Activated CD4-positive, alpha-beta T cell treated with anti-CD3 and anti-CD28 coated beads, Interleukin-2, amount 10 ng/mL, durations not matched to agents 7 days and 5 days (primary cell): ENCODE measurements at places on chromosomes 6 and 20.

- peaks cover 4% of the 10 kb centered on the region for H3K27me3 ChIP-seq
- no peak for DNase-seq
- no peak overlapping the region for H3K27ac ChIP-seq
Observed at GRCh38 chr20:18879262-18879661, 65.7 kb downstream of the SCP2D1 start.

DNA sequence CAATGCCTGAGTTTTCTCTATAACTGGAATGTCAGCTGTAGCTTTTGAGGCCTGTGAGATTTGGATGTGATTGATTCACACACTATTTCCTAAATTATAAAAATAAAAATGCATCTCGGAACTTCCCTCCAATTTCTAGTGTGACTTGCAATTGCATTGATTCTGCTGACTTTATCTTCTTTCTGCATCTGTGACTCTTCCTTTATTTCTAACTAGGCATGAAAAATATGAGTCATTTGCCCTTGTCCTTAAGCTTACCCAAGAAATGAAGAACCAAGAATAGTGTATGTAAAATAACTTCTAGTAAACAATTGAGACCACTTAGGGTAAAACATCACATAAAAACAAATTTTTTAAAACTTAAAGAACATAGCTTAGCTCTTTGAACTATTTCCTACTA is 12.9 kb downstream of the OR2J2 start:
- no peaks in the 10 kb centered on the region for H3K4me1 ChIP-seq
- H3K27me3 ChIP-seq = peaks cover 5% of the 10 kb centered on the region
- no peak for DNase-seq
- no peak overlapping the region for H3K4me3 ChIP-seq

DNA sequence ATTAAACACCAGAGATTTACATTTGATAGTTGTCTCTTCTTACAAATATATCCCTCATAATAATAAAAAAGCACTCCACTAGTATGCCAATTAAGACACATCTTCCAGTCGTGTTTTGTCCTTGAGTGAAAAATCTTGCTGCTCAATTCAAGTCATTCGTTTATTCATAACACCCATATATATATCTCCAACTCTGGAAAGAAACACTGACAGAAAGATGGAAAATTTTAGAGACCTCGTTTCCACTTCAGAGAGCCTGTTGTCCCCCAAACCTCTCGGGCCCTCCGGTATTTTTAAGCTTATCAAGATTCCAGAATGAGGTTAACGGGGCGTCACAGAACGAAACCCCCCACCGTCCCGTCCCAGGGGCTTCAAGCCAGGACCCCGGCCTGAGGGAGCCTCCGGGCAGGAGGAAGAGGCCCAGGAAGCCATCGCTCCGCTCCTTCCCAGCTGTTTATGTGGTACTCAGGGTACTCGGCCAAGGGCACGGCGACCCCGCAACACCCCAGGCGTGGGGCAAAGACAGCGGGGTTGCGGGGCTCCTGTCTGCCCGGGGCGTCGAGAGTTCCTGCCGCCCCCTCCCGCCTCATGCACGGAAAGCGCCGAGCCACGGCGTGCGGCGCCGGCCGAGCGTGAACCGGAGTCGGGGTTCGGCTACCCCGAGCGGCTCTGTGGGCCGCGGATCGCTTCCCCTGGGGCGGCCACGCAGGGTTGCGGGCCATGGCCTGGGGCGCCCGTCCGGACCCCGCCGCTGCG is 623 bp upstream of the SNX9 start:
- peak overlapping the region; percentile 48 for H3K27ac ChIP-seq
- peak overlapping the region; percentile 64 for H3K4me3 ChIP-seq
- peaks cover 44% of the 10 kb centered on the region for H3K27me3 ChIP-seq
- H3K36me3 ChIP-seq = peaks cover 7% of the 10 kb centered on the region
- DNase-seq = no peak

- H3K36me3 ChIP-seq = no peaks in the 10 kb centered on the region
- H3K4me3 ChIP-seq = no peak overlapping the region
- no peak overlapping the region for H3K27ac ChIP-seq
- no peak for DNase-seq
- peaks cover 1% of the 10 kb centered on the region for H3K27me3 ChIP-seq
- H3K4me1 ChIP-seq = peaks cover 14% of the 10 kb centered on the region
Observed at GRCh38 chr6:12185081-12185673, 105.0 kb upstream of the EDN1 start.

GRCh38 chr6:13181393-13181792 is 146.9 kb downstream of the TBC1D7 start:
- no peak for DNase-seq
- no peaks in the 10 kb centered on the region for H3K36me3 ChIP-seq
- H3K27ac ChIP-seq = no peak overlapping the region
- no peak overlapping the region for H3K4me3 ChIP-seq
- H3K27me3 ChIP-seq = peaks cover 6% of the 10 kb centered on the region

- H3K4me3 ChIP-seq = peak overlapping the region; percentile 31
- H3K27me3 ChIP-seq = peaks cover 11% of the 10 kb centered on the region
- H3K4me1 ChIP-seq = peaks cover 41% of the 10 kb centered on the region
- peaks cover 16% of the 10 kb centered on the region for H3K36me3 ChIP-seq
- H3K27ac ChIP-seq = peak overlapping the region; percentile 41
- DNase-seq = no peak
Observed at GRCh38 chr6:29924731-29925130, 17.6 kb upstream of the HLA-A start.

GRCh38 chr20:22821081-22821727 is 213.9 kb upstream of the SSTR4 start:
- no peak for DNase-seq
- no peaks in the 10 kb centered on the region for H3K27me3 ChIP-seq
- no peak overlapping the region for H3K4me3 ChIP-seq
- no peaks in the 10 kb centered on the region for H3K36me3 ChIP-seq
- H3K27ac ChIP-seq = no peak overlapping the region

DNA sequence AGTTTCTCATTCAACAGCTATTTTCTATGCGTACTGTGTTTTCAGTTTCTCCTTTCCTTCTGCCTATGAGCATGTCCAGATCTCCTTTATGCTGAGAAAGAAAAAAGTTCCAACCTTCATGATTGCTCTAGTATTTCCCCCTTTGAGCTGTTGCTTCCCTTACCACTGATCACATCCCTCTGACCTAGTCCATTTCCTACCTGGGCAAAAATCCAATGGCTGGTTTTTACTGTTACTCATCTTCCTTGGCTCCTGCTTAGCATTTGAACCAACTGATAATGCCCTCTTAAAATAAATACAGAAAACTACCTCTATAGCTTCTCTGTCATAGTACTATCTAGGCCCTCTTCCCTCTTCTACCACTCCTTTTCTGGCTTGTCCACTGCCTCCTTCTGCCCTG is 6.0 kb downstream of the RFX6 start:
- no peak overlapping the region for H3K4me3 ChIP-seq
- H3K4me1 ChIP-seq = no peaks in the 10 kb centered on the region
- no peak for DNase-seq

DNA sequence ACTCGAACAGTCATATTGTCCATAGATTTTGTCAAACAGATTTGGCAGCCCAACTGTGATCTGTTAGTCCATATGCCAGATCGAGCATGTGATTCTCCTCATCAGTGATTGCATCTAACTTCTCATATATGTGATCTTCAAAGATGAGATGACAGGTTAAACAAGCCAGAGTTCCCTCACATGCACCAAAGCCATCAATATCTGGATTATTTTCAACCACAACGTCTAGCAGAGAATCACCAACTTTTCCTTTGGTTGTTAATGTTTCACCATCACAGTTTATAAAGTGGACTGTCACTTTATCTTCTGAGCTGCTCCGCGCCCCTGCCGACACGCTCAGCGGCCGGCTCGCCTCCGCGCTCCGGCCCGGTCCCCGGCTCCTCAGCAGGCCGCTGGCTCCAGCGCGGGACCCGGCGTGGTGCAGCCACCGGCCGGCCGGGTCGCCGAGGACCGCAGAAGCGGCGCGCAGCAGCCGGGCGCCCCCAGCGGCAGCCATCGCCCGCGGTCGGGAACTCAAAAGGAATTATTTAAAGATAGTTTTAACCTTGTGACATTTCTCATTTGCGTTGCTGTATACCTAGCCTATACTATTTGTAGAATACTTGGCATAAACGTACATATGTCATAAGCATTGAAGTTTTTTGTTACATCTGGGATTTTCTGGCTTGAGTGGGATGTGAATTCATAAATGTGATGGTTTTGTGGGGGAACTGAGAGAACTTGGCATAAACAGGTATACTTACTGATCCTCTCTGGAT is 40.1 kb upstream of the DYNLRB1 start:
- peaks cover 15% of the 10 kb centered on the region for H3K4me1 ChIP-seq
- peak; percentile 14 for DNase-seq
- H3K27ac ChIP-seq = no peak overlapping the region
- no peaks in the 10 kb centered on the region for H3K27me3 ChIP-seq

- H3K4me3 ChIP-seq = no peak overlapping the region
- H3K4me1 ChIP-seq = peaks cover 8% of the 10 kb centered on the region
- peaks cover 59% of the 10 kb centered on the region for H3K27me3 ChIP-seq
Observed at GRCh38 chr20:18052856-18053255, 4.9 kb downstream of the OVOL2 start.

- H3K4me1 ChIP-seq = peaks cover 23% of the 10 kb centered on the region
- no peak overlapping the region for H3K27ac ChIP-seq
- no peak overlapping the region for H3K4me3 ChIP-seq
- no peaks in the 10 kb centered on the region for H3K36me3 ChIP-seq
- DNase-seq = no peak
Observed at GRCh38 chr6:22057962-22058361, 238.9 kb downstream of the PRL start.

- H3K4me3 ChIP-seq = no peak overlapping the region
- no peaks in the 10 kb centered on the region for H3K27me3 ChIP-seq
- DNase-seq = no peak
Observed at GRCh38 chr6:106626485-106626884, 2.8 kb downstream of the RTN4IP1 start.

GRCh38 chr6:157539421-157539822 is 158.4 kb downstream of the ZDHHC14 start:
- peaks cover 27% of the 10 kb centered on the region for H3K36me3 ChIP-seq
- H3K4me3 ChIP-seq = no peak overlapping the region
- H3K4me1 ChIP-seq = peaks cover 50% of the 10 kb centered on the region
- DNase-seq = no peak

GRCh38 chr6:35746516-35746915 is 9.7 kb downstream of the ARMC12 start:
- H3K27me3 ChIP-seq = peaks cover 3% of the 10 kb centered on the region
- H3K36me3 ChIP-seq = no peaks in the 10 kb centered on the region
- no peaks in the 10 kb centered on the region for H3K4me1 ChIP-seq
- no peak overlapping the region for H3K4me3 ChIP-seq
- no peak overlapping the region for H3K27ac ChIP-seq

GRCh38 chr6:2529211-2529719 is 221.5 kb downstream of the MYLK4 start:
- no peak overlapping the region for H3K27ac ChIP-seq
- no peak overlapping the region for H3K4me3 ChIP-seq
- no peaks in the 10 kb centered on the region for H3K4me1 ChIP-seq

GRCh38 chr20:50301165-50301564 is 110.5 kb downstream of the CEBPB start:
- peaks cover 18% of the 10 kb centered on the region for H3K27me3 ChIP-seq
- peaks cover 41% of the 10 kb centered on the region for H3K4me1 ChIP-seq
- H3K4me3 ChIP-seq = no peak overlapping the region

DNA sequence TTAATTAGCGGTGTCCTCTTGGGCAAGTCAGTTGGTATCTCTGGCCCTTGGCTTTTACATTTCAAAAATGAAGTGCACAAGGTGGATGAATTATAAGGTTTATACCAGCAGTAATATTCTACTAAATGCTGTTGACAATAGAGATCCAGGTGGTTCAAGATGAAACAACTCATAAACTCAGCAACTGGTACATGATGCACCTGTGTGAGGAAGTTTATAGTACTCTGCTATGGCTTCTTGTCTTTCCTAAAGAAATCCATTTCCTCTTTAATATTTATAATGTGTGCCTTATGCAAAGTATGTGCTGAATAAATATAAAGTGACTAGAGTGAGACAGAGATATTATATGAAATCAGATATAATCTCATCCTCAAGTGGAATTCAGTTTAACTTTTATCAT is 48.5 kb downstream of the ADGRG6 start:
- no peak overlapping the region for H3K4me3 ChIP-seq
- H3K27me3 ChIP-seq = no peaks in the 10 kb centered on the region

DNA sequence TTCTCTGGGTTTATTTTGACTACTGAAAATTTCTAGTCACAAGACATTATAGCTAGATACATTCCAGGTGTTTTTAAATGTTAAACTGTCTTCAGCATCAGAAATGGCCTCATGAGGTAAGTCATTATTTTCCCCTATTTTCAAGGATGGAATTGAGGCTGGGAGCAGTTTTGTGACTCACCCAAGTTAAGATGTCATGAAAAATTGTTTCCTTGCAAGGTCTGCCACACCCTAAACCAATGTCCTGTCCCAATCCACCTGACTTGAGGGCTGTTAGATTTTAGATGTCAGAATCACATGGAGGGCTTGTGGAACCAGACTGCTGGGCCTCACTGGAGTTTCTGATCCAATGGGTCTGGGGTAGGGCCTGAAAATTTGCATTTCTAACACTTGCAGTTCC is 16.9 kb downstream of the SLC22A3 start:
- H3K4me3 ChIP-seq = no peak overlapping the region
- H3K4me1 ChIP-seq = no peaks in the 10 kb centered on the region
- no peaks in the 10 kb centered on the region for H3K36me3 ChIP-seq
- H3K27ac ChIP-seq = no peak overlapping the region
- no peak for DNase-seq

GRCh38 chr6:46772762-46773161 is 20.4 kb upstream of the MEP1A start:
- H3K4me3 ChIP-seq = no peak overlapping the region
- H3K36me3 ChIP-seq = no peaks in the 10 kb centered on the region
- H3K27me3 ChIP-seq = peaks cover 7% of the 10 kb centered on the region
- H3K4me1 ChIP-seq = no peaks in the 10 kb centered on the region

- peaks cover 3% of the 10 kb centered on the region for H3K27me3 ChIP-seq
- H3K4me1 ChIP-seq = peaks cover 94% of the 10 kb centered on the region
- H3K27ac ChIP-seq = peak overlapping the region; percentile 90
- no peak overlapping the region for H3K4me3 ChIP-seq
- DNase-seq = no peak
- H3K36me3 ChIP-seq = peaks cover 29% of the 10 kb centered on the region
Observed at GRCh38 chr6:90464507-90464906, 122.4 kb downstream of the MAP3K7 start.

DNA sequence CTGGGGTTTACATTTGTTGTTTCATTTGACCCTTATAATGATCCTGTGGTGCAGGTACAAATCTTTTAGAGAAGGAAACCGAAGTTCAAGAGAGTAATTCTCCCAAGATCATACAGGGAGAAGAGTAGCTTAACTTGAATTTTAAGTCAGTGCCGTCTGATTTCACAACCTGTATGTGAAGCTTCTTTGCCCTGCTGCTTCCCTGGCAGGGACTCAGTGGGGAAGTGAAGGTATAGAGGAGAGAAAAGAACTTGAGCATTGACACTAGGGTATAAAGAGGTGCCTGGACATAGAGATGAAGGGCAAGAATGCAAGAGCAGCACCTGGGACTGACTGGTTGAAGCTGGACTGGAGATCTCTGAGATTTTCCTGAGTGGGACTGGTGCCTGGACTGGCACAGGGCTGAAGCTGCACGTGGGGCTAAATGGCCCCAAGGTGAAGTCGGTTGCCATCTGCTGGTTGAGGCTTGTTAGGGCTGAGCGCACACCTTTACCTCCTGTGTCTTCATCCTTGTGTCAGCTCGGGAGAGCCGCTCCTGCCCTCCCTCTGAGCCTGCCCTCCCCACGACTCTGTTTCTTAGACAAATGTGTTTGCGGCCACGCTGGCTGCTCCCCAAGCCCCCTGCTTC is 41.8 kb downstream of the FARS2 start:
- no peaks in the 10 kb centered on the region for H3K27me3 ChIP-seq
- DNase-seq = peak; percentile 66
- no peaks in the 10 kb centered on the region for H3K36me3 ChIP-seq
- peak overlapping the region; percentile 27 for H3K27ac ChIP-seq
